ENCODE measurements at places on chromosomes 16 and 17.

DNA sequence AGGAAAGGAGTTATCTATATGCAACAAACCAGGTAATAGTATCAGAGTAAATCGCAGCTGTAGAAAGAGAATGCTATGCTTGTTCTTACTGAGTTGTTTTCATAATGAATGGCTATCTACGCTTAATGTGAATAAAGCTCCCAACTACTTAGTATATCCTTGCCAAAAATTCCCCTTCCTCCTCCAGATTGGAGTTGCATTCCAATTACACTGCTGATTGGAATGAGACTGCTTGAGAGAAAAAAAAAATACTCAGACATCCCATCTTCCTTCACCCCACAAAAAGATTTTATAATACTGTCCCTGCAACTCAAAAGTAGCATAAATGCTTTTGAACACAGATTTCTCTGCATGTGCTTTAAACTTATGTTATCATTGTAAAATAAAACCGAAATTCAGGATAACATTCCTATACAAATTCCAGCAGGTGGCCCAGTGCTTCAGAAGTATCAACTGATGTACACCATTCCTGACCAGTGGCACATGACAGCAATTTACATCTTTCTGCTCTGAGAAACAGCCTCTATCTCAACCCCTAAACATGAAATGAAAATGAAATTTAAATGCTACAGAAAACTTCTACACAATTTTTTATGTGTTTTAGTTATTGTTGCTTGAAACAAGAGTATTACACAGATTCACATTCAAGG lies 47.0 kb downstream of the SMURF2 start:
- DNase-seq: no peak

GRCh38 chr17:30908717-30909420 lies 2.8 kb upstream of the TEFM start:
- DNase-seq: no peak

DNA sequence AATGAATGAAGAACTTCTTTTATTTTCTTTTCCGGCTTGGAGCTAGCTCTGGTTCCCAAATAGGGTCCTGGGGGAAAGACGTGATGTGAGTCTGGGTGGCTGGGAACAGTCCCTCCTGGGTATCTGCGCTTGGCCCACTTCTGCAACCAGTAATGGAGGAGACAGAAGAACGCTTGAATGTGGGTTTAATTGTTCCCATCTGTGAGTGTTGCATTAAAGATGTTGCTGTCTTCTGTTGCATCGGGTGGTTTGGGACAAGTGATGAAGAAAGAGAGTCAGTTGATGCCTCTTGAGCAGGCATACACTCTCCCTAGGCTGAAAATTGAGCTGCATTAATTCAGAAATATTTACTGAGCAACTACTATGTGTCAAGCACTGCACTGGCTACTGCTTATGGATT lies 511.1 kb downstream of the CDH13 start:
- DNase-seq: no peak

- no peak for DNase-seq
Measured at GRCh38 chr17:6494239-6494941, 50.1 kb downstream of the PIMREG start.

DNA sequence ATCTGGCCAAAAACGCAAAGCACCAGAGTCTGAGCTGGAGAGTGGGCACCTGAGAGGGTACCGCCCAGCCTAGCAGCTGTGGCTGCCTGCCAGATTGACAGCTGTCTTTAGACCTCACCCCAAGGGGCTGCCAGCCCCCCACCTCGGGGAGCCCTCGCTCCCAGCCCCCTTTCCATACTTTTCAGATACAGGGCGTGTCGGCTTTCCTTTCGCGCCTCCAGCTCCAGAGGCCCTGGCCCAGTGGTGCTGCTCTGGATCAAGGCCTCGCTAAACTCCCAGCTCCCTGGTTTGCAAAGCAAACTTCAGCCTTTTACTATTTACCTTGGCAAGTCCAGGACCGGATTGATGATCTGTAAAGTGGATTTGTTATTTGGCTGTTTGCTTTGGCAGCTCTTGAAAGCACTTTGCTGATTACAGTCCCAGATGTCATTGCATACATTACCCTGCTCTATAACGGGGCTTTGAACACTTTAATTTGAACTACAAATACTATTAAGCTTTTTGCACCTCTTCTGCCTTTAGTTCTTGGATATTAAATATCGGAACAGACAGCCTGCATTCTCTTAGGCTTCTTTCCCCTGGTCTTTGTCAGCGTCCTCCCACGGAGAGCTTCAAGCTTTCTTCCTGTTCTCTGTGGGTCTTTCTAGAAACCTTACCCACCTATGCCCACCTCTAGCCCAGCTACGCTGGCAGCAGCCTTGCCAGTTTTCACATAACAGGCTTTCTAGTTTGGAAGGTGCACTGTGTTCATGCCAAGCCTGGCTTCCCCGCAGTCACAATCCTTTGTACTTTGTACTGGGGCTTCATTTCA lies 63.6 kb upstream of the TBX2 start:
- DNase-seq: no peak

GRCh38 chr16:23595246-23595950 lies 718 bp downstream of the NDUFAB1 start:
- no peak for DNase-seq

GRCh38 chr17:20205609-20206008 lies 196.4 kb downstream of the SPECC1 start:
- DNase-seq: no peak

- DNase-seq: no peak
Measured at GRCh38 chr17:8138374-8138671, 13.9 kb downstream of the PER1 start.

GRCh38 chr16:48560692-48561091 lies 49.3 kb downstream of the N4BP1 start:
- DNase-seq: no peak

GRCh38 chr16:75927810-75928209 lies 201.5 kb upstream of the CPHXL start:
- DNase-seq: no peak

DNA sequence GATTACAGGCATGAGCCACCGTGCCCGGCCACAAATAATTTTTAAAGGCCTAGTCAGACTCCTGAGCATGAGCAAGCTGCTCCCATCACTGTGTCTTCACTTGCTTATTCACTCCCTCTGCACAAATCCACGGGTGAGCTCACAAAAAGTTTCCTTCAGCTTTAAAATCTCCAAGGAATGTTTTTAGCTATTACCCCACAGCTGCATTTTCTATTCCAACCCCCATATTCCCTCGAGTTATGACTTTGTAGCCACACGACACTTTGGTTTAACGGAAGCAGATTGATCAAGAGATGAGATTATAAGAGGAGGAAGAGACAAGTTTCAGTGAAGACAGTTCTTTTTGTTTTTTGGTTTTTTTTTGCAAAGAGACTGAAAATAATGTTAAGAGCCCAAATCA lies 49.1 kb upstream of the SLC25A19 start:
- no peak for DNase-seq

DNA sequence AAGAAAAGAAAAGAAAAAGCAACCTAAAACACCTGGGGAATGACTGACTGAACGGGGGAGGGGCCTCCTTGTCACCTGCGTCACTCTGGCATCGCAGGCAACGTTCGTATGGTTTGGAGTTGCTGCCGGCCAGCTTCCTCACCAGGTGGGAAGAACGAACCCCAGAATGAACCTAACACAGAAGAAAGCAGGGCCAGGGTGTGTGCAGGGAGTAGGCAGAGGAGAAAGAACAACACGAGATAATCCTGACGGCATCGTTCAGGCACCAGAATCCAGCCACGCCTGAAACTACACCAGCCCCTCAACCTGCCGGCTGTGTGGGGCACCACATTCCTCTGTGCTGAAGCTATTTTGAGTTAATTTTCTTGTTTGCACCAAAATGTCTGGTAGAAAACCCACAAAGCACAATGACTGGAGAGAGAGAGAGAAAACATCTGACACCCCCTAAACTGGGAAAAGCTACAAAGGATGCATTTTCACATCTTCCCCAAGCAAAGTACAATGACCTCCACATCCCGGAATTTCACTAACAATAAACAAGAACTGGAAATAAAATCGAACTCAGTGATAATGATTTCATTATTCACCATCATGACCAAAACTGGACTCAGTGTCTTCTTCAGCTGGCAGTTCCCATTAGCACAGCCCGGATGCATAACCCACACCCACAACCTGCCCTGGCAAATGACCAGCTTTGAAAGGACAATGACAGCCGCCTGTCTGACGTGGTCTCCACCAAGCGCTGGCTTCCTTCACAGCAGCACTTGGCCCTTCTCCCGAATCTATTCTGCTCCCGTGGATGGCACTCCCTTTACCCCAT lies 23.6 kb downstream of the RAB40B start:
- DNase-seq: no peak

GRCh38 chr16:51755039-51755501 lies 604.0 kb upstream of the SALL1 start:
- DNase-seq: no peak

GRCh38 chr16:15572329-15573001 lies 70.5 kb downstream of the MARF1 start:
- DNase-seq: no peak

GRCh38 chr16:1525871-1526607 lies 7.4 kb upstream of the TMEM204 start:
- no peak for DNase-seq

GRCh38 chr16:6144463-6144862 lies 1046.9 kb upstream of the EEF2KMT start:
- DNase-seq: no peak

DNA sequence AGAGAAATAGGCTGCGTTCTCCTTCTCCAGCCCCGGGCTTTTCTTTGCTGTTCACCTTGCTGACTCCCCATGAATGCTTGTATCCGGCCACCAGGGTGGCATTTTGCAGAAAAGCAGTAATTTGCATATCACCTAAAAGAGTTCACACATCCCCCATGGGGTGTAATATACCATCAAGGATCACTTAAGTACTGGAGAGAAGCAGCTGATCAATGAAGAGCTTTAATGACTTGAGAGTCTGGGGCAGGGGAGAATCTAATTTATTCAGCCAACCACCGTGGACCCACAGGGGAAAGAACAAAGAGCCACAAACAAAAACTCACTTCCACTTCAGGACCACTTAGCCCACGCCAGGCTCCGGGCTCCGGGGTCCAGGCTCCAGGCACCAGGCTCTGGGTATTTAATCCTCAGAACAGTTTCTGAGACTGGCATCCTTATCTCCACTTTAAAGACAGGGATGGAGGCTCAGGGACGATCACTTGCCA lies 33.9 kb upstream of the SEC14L1 start:
- no peak for DNase-seq

Data from hematopoietic multipotent progenitor cell treated with erythropoietin and hydrocortisone succinate and interleukin-3 and kit ligand, for 15 days (in vitro differentiated cells).